ENCODE measurements at places on chromosomes 4 and X. TPM values are rescaled to one million over a fixed set of nuclear protein-coding genes. Genes with fewer than 3 reads are reported as not detected.

DNA sequence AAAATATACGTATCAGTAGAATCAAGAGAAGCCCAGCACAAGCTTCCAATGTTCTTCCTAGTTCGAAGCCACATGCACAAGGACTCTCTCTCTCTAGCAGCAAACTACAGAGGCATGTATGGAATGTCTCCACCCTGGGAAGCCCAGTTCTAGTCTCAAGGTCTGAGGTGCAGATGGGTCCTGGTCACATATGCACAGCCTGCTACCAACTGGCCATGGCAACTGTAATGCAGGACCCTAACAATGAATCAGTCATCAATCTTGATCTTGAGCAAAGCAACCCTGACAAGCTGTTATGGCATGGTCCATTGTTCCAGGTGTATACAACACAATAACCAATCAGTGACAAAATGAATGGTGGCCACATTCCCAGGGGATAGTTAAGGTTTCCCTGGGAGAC lies 55.8 kb downstream of the MBNL3 start:
- no peak for DNase-seq

ESX1 gene
- not detected for polyA plus RNA-seq

DNA sequence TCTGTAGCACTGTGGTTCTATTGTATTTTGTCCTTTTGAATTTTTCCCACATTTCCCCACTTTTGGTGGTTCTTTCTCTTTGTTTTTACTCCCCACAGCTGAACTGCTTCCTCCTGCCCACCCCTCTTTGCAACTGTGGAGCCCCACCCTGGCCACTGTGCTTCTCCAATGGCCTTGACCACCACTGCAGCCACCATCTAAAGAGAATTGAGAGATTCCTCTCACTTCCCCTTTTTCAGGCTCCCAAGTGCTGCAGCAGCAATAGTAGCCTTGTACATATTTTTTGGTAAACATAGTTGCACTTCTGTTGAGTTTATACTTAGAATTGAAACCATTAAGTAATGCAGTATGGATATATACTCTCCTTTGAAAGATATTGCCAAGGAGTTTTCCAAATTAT lies 51.3 kb upstream of the FRMPD3 start:
- no peak for DNase-seq

- no peak for DNase-seq
Measured at GRCh38 chr4:115292320-115293092, 179.1 kb upstream of the NDST4 start.

Data from forelimb muscle (tissue), 1 donor.